ENCODE measurements at places on chromosomes 4 and X.

DNA sequence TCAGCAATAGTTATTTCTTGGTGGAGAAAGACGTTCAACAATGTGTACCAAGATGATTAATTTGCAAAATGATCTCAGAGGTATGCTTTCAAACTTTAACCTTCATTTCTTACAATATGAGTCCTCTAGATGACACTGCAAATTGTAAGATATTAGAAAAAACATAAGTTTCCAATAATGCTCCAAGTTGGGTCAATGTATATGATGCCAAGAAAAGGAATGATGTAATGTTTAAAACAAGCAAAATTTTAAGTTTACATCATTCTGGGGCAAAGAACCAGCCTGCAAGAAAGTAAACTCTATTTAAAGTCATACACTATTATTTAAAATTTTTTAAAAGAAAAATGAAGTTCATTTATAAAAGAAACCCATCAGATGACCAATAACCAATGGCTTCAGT is 56.1 kb downstream of the PRSS12 start:
- no peak for DNase-seq

DNA sequence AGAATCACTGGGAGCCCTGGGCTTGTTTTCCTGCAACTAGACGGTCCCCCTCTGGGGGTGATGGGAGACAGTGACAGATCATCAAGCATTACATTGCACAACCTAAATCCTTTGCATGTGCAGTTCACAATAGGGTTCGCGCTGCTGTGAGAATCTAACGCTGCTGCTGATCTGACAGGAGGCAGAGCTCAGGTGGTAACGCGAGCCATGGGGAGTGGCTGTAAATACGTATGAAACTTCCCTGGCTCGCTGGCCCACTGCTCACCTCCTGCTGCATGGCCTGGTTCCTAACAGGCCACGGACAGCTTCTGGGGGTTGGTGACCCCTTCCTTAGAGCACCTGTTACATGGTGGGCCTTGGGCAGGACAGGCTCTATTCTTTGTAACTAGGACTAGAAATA is 10.4 kb downstream of the PAQR3 start:
- DNase-seq, result no peak

DNA sequence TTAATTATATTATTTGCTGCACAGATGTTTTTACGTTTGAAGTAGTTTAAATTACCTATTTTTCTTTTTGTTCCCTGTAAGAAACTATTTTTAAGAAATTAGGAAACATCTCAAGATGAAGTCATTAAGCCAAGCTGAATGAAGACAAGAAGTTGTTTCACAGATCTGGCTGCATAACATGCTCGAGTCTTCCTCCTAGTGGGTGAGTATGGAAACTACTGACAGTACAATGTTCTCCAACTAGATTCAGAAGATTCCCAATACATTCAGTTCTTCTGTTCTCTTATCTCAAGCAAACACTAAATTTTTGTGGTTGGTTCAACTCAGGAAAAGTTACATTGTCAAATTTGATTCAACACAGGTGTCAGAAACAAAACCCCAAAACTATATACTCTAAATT is 256.8 kb upstream of the VCX start:
- no peak for DNase-seq

- no peak for DNase-seq
These were observed 134.7 kb downstream of the SH3BGRL start for GRCh38 chrX:81336455-81337152.

DNA sequence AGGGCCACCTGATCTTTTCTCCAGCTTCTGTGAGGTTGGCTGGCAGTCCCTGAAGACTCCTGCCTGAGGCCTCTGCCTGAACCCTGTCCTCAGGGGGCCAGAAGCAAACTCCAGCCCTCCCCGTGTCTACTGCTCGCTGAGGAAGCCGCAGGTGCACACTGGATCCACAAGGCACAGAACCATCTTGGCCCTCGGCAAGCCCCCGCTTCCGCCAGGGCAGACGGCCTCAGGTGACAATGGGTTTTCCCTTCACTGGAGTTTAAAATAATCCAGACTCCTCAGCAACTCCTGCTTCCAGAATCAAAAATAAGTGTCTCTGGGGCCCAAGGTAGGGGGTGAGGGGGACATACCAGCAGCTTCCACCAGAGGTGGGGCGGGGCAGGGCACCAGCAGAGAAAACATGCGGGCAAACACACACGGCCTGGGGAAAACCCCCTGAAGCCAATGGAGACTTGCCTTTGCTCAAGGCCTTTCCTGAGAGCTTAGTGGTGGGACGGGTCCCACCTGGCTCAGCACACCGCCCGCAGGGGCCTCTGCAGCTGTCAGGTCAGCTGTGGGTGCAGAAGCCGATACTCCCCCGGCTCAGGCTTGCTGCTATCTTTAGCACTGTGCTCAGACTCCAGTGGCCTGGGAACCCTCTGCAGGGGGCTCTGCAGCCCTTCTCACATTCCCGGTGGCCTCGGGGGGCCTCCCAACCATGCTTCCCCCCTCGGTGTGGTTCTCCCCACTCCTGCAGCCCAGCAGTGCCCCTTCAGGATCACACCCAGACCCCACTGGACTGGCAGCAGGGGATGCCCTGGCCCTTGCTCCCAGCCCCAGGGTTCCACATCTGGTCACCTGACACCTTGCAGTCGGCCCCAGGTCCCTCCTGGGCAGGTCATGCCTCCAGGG is 1.9 kb downstream of the MYL5 start:
- DNase-seq, result no peak

- no peak for DNase-seq
These were observed 180.8 kb downstream of the SPRY1 start for GRCh38 chr4:123577225-123577906.

All from activated gamma-delta T cell (primary cell).